ENCODE measurements at places on chromosomes 16 and 17.
A peak's percentile ranks its signal among the peaks of the same experiment; 100 is the strongest.

GRCh38 chr17:83111516-83112282 is 32.3 kb downstream of the METRNL start:
- no peak for DNase-seq

DNA sequence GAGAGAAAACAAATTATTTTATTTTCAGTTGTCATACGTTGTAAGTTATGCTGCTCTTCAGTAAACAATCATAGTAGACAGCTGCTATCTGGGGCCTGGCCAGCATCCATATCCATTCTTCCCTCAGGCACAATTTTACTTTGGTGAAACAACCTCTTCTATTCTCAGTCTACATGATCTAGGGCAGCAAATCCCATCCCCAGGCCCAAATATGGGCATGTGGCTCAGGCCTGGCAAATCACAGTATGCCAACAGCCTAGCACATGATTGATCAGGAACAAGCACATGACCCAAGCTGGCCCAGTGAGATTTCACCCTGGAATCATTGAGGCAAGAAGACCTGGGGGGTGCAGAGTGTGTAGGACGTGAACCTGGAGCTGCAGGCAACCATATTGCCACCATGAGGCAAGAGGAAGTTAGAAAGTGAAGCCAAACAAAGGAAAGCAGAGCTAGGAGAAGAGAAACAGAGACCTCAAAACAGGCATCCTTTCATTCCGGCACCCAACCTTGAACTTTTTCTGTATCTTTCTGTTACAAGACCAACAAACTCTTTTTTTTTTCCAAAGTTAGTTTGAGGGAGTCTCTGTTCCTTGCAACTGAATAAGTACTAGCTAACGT is 10.3 kb upstream of the ABCC12 start:
- no peak for DNase-seq

- DNase-seq: no peak
Observed at GRCh38 chr17:68509141-68510057, 2.8 kb upstream of the PRKAR1A start.

- DNase-seq: no peak
Observed at GRCh38 chr16:27204312-27204915, 1.1 kb downstream of the KDM8 start.

DNA sequence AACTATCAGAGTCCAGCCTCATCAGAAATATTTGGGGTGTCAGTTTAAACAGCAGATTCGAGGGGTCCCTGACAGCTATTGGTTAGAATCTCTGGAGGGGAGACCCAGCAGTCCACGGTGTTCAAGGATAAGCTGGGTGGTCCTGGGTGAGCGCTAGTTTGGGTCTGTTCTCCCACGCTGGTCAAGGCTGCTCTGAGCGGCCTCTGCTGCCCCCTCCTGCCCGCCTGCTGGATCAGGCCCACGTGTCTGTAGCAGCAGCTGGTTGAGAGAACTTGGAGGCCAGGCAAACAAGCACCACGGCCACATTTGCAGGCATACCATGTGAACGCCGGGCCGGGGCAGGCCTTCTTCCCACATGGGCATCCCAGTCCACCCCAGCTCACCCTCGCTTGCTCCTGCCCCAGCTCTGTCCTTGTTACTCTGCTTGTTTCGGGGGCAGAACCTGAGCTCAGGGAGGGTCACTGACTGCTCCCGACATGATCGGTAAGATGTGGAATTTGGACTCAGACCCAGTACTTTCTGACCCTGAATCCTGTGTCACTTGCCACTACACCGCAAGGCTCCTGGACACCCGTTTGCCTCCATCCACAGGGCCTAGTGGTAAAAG is 7.4 kb downstream of the FOXF1 start:
- peak; percentile 64 for DNase-seq

DNA sequence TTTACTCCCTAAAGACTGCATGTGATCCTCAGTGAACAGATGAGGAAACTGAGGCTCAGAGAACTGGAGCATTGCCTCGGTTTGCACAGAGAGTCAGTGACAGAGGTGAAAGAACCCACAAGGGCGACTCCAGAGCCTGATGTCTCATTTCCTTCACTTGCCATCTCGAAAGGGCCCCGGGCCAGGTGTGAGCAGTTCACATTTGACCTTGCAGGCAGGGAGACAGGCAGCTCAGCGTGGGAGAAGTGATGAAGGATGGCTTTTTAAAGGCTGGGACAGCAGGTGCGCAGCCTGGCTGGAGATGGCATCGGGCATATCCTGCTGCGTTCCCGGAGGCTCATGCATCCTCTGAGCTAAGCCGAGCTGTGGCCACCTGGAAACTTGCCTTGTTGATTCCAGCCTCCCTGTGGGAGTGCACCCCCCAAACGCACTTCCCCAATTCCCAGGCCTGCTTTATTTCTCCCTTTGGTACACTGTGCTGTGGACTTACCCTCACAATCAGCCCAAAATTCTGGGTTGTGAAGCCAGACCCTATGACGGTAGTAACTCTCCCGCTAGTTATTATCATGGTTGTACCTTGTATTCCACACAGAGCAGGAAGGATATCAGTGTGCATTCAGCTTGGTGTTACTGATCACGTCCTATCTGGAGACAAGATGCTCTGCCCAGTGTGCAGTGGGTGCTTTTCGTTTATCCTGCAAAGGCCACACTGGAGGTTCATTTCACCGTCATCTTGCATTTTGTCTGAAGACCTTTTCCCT is 753.2 kb upstream of the EEF2KMT start:
- DNase-seq: no peak

- no peak for DNase-seq
Observed at GRCh38 chr16:57527610-57528360, 8.6 kb downstream of the CCDC102A start.

DNA sequence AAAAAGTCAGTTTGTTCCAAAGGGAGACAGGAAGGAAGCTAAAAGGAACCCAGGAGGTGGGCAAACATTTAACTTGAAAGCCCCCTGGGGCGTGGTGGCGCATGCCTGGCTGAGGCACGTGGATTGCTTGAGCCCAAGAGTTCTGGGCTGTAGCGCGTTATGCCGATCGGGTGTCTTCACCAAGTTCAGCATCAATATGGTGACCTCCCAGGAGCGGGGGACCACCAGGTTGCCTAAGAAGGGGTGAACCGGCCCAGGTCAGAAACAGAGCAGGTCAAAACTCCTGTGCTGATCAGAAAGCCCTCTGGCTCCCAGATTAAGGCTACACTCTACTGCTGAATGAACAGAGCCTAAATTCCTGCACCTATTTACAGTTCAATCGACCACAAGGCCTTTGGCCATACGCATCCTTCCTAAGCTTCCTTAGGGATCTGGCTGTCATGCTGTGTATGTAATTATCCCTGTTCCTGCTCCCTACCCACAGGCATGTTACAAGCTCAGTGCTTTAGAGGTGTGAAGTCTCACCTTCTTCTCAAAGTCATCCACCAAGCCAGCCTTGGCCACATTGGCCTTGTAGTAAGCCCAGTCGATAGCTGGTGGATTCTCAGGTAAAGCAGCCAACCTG is 5.0 kb downstream of the ATP5PD start:
- DNase-seq: no peak

GRCh38 chr16:7083096-7083495 is 249.5 kb upstream of the RBFOX1 start:
- DNase-seq: no peak

- DNase-seq: no peak
Observed at GRCh38 chr17:15452746-15453145, 14.7 kb downstream of the CDRT4 start.

GRCh38 chr16:5412731-5413130 is 315.1 kb upstream of the EEF2KMT start:
- no peak for DNase-seq
